ENCODE measurements at places on chromosomes 4 and X.

GRCh38 chr4:103400405-103400804 is 202.3 kb upstream of the CENPE start:
- DNase-seq, result peak; percentile 1

- peak; percentile 67 for DNase-seq
Observed at GRCh38 chrX:18574591-18574990, 97.3 kb downstream of the RS1 start.

- no peak for DNase-seq
Observed at GRCh38 chrX:105829011-105829410, 6.7 kb downstream of the NRK start.

DNA sequence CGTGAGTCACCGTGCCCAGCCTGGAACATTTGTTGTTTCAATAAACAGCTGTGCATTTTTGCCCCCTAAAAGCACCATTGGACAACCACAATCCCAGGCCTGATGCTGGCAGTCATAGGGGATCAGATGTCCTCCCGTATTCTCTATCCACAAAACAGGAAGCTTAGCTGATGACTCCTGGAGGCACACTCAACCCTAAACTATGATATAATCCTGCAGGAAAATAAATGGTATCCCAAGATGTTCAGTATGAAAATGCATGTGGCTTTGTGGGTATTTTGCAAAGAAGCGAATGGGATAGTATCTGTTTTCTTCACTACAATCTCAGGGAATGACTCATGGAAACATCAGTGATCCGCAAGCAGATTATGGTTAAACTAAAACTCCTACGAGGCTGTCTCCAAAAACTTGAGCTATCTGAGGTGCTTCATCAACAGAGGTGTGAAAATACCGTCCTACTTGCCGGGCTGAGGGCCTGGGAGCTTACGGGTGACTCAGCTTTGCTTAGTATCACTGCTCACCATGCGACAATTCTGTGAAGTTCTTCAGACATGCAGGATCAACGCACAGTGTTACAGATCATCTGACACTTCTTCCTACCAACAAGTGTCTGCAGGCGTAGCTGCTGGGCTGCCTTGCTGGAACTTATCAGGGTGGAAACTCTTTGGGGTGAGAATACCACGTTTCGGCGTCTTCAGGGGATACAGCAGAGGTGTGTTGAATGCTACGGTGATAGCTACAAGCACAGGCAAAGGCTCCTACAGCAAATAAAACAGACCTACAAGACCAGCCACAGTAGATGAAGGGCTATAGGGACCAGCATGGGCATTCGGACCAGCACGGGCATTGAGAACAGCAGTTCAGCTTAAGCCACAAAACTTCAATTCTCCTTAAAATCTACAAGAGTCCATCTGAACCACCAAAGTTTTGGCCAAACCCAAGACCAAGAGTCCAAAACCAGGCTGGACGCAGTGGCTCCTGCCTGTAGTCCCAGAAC is 148.5 kb downstream of the DHRSX start:
- peak; percentile 77 for DNase-seq
